ENCODE measurements at places on chromosomes 1 and 21. TPM values are rescaled to one million over a fixed set of nuclear protein-coding genes. Genes with fewer than 3 reads are reported as not detected.

- no peak overlapping the region for H3K27ac ChIP-seq
- DNase-seq, result no peak
- H3K36me3 ChIP-seq, result no peaks in the 10 kb centered on the region
- no peak overlapping the region for H3K4me3 ChIP-seq
Measured at GRCh38 chr1:168725831-168726230, 3.2 kb downstream of the DPT start.

GRCh38 chr1:221940631-221941030 lies 198.7 kb upstream of the DUSP10 start:
- no peaks in the 10 kb centered on the region for H3K4me1 ChIP-seq
- H3K36me3 ChIP-seq, result peaks cover 16% of the 10 kb centered on the region
- no peak for DNase-seq

DNA sequence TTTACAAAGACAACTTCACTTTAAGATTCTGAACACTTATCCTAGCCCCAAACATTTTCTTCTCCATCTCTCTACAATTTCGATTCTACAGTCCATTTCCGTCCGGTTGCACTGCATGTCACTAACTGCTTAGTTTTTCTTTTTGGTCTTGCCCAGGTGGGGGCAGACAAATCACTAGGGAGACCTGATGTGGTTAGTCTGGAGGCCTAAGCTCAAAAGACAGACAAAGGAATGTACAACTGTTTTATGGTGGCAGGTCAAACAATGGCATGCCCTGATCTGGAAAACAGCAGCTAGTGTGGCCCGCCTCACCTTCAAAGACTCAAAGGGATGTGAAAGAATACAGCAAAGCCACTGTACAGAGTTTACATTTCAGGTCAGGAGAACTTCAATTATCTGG lies 3.8 kb downstream of the ETV3 start:
- H3K27ac ChIP-seq, result no peak overlapping the region
- no peak overlapping the region for H3K4me3 ChIP-seq
- DNase-seq, result no peak
- no peaks in the 10 kb centered on the region for H3K27me3 ChIP-seq

Gene PM20D1
- total RNA-seq, result 0.23 TPM

Gene TESK2
- 13.1 TPM for total RNA-seq

Gene NGF
- total RNA-seq, result 0.53 TPM

Gene PPIAL4G
- not detected for total RNA-seq
